H1 (cell line): ENCODE measurements at places on chromosomes 7 and 10. TPM values are rescaled to one million over a fixed set of nuclear protein-coding genes. Genes with fewer than 3 reads are reported as not detected.
A peak's percentile ranks its signal among the peaks of the same experiment; 100 is the strongest.

FBXO24 gene
- 0.35 and 0.59 TPM in 2 replicates for total RNA-seq

SPDYE1 gene
- total RNA-seq, result not detected in 2 replicates

USP54 gene
- 56.6 and 65.6 TPM in 2 replicates for total RNA-seq

GRID1 gene
- total RNA-seq, result 0.15 and 0.22 TPM in 2 replicates

TACC2 gene
- 46.6 and 48.5 TPM in 2 replicates for total RNA-seq

CUZD1 gene
- 11.9 and 13.0 TPM in 2 replicates for total RNA-seq

HOXA7 gene
- not detected in 2 replicates for total RNA-seq

NKX2-3 gene
- total RNA-seq, result not detected in 2 replicates

PRPS1L1 gene
- not detected in 2 replicates for total RNA-seq

ATRNL1 gene
- total RNA-seq, result 17.6 and 18.4 TPM in 2 replicates

IL6 gene
- 0.41 and 0.73 TPM in 2 replicates for total RNA-seq

SEMA3C gene
- 0.98 and 1.4 TPM in 2 replicates for total RNA-seq

PRXL2A gene
- 58.3 and 60.1 TPM in 2 replicates for total RNA-seq

LDB3 gene
- total RNA-seq, result 0.40 and 0.43 TPM in 2 replicates

HMX2 gene
- total RNA-seq, result 1.3 and 2.0 TPM in 2 replicates

ADRB1 gene
- total RNA-seq, result 0.17 and 0.48 TPM in 2 replicates

GRCh38 chr7:13880789-13881188 is 108.7 kb downstream of the ETV1 start:
- DNase-seq, result no peak

- DNase-seq, result no peak
Measured at GRCh38 chr10:35214607-35215020, 88.0 kb downstream of the CREM start.

- DNase-seq, result no peak
Measured at GRCh38 chr10:103350175-103350516, 794 bp downstream of the PCGF6 start.

GRCh38 chr10:98131619-98132018 is 2.8 kb upstream of the R3HCC1L start:
- no peak for DNase-seq

DNA sequence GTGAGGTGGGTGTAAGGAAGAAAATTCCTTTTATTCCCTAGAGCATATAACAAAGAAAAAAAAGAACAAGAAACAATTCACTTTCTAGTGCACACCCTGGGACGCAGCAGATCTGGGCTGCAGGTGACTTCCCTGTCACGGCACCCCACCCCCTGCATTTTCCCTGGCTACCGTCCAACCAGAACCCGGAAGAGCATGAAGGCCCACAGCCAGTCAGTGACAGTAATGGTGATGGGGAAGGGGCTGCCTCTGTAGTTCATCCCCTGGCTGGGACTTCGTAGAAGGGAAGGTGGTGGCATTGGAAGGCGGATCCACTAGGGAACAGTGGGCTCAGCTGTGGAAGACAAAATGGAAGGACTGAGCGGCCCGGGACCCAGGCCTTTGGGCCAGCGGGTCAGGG is 236.7 kb downstream of the BUB3 start:
- no peak for DNase-seq

GRCh38 chr10:77890097-77890496 is 36.5 kb downstream of the DLG5 start:
- DNase-seq, result peak; percentile 65

DNA sequence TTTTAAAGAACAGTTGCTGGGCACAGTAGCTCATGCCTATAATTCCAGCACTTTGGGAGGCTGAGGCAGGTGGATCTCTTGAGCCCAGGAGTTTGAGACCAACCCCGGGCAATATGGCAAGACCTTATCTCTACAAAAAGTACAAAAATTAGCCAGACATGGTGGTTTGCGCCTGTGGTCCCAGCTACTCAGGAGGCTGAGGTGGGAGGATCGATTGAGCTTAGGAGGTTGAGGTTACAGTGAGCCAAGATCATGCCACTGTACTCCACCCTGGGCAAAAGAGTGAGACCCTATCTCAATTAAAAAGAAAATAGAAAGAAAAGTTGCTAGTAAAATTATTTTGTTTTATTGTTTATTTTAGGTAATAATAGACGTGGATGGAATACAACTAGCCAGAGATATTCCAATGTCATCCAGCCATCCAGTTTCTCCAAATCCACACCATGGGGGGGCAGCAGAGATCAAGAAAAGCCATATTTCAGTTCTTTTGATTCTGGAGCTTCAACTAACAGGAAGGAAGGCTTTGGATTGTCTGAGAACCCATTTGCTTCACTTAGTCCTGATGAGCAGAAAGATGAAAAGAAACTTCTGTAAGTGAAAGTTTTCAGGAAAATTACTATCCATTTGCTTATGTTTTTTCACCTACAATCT is 3.0 kb downstream of the NUP42 start:
- no peak for DNase-seq

DNA sequence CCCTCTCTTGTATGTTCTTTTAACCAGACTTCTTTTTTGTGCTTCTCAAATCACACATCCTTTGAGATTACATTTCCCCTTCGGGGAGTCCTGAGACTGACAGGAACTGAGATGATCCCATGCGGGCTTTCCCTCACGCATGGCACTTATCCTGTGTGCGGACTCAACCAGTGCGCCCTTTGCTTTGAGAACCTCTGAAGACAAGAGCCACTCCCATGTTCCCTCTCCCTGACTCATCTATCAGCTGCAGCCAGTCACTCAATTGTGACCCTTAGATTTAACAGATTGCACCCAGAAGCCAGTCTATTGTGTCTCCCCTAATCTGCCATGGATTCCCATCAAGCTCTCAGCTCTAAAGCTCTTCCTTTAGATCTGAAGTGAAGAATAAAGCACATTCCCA is 353.9 kb upstream of the MEOX2 start:
- no peak for DNase-seq

- no peak for DNase-seq
Measured at GRCh38 chr10:18500576-18500975, 150.8 kb downstream of the NSUN6 start.

DNA sequence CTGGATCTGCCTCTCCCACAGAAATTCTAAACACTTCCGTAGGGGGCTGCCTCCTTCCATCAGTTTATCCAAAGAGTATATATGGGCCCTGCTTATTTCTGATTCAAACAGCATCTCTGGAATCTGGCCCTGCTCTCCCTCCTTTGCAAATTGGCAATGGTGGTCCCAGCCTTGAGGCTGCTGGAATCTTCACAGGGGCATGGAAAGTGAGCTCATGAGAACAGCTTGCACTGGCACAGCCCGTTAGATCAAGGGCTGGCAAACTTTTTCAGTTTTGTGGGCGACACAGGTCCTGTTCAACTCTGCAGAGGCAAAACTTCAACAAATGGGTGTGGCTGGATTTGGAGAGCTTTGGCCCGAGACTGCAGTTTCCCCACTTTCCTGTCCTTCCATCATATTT is 526.9 kb downstream of the KCNMA1 start:
- no peak for DNase-seq

GRCh38 chr10:89165923-89166322 is 41.2 kb downstream of the CH25H start:
- DNase-seq, result no peak

GRCh38 chr10:70965566-70965965 is 77.2 kb upstream of the PCBD1 start:
- DNase-seq, result no peak

DNA sequence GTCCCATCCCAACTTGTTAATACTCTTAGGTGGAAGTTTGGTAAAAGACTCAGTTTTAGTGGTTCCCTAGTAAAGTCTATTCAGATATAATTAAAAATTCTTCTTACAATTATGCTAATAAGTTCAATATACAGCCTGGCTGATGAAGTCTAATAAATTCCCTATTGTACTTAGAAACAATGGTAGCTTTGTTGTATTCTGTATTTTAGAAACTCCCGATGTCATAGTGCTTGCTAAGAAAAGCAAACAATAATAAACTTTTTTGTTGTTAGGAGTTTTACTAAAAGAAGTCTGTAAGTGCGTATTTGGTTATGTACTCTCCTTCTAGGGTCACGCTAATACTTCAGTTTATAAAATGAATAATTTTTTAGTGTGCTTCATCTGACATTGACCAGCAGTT is 206.8 kb downstream of the VTI1A start:
- DNase-seq, result no peak

DNA sequence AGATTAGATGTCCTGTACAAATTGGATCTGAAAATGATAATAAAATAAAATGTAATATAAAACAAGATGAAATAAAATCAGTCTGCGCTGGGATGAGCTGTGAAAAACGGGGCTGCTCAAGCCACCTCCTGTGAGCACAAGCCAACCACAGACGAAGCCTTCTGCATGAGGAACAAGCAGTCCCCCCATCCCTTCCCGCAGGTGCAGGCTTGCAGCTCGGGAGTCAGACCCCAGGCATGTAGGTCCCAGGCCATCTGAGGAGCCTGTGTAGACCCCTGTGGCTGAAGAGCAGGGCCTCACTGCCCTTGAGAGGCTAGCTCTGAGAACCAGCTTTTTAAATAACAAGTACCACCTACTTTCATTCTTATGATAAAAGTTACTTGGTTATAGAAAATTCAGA is 123.4 kb downstream of the TNS3 start:
- DNase-seq, result no peak

DNA sequence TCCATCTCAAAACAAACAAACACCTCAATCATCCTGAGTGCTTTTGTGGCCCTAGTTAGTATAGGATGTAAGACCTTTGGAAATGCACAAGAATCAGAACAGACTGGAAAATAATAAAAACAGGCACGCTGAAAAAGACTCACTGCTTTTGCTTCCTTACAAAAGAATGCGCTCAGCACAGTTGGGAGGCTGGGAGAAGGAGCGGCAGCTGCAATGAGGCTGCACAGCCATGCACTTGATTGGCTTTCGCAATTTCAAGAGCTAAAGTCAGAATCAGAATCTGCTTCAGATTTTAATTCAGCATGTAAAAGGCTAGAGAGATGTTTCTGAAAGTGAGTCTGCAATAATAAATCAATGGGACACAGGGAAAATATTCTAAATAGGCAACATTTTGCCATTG is 97.2 kb downstream of the FRMD4A start:
- DNase-seq, result no peak

- DNase-seq, result no peak
Measured at GRCh38 chr7:158192956-158193355, 394.7 kb downstream of the PTPRN2 start.

- DNase-seq, result no peak
Measured at GRCh38 chr7:92731335-92732063, 104.9 kb downstream of the CDK6 start.

- no peak for DNase-seq
Measured at GRCh38 chr7:86999750-87000149, 59.7 kb downstream of the ELAPOR2 start.

GRCh38 chr7:156220701-156221100 is 408.4 kb upstream of the SHH start:
- DNase-seq, result no peak

- DNase-seq, result no peak
Measured at GRCh38 chr10:88848499-88848898, 3.1 kb downstream of the ANKRD22 start.

DNA sequence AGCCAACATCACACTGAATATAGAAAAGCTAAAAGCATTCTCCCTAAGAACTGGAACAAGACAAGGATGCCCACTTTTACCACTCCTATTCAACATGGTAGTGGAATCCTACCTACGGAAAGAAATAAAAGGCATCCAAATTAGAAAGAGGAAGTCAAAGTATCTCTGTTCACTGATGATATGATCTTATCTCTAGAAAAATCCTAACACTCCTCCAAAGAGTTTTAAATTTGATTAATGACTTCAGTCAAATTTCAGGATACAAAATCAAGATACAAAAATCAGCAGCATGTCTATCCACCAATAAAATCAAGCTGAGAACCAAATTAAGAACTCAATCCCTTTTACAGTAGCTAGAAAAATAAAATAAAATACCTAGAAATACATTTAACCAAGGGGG is 35.3 kb upstream of the TNKS2 start:
- DNase-seq, result no peak

- no peak for DNase-seq
Measured at GRCh38 chr7:105218939-105219770, 169.6 kb downstream of the SRPK2 start.

GRCh38 chr7:44445986-44446671 is 44.3 kb downstream of the NUDCD3 start:
- no peak for DNase-seq

DNA sequence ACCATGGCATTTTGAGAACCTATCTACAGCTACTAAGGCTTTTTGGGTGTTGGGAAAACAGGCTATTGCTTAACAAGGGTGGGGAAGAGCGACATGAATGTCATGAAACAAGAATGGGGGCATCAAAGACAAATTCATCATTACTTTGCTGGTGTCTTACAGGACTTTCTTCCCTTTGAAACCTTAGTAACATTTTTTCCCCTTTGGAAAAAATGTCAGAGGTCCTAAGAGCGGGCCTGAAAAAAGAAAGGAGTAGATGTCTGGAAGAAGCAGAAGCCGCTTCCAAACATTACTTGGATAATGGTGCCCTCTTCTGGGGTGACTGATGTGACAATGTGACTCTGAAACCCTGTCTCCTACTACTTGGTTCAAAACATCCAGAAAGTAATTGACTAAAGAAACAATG is 3.8 kb upstream of the DDX50 start:
- no peak for DNase-seq

DNA sequence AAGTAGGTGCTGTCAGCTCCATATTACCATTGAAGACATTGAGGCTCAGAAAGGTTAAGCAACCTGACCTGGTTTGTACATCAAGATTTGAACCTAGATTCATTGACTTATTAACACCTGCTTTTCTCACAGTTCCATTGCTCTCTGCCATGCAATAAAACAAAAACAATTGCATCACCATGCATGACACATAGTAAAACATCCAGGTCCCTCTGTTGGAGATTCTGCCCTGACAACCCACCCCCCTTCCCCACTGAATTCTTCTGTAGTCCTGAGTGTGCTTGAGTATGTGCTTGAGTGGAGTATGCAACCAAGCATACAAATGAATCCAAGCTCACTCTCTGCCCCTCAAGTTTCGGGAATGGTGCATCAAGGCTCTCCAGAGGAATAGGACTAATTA is 6.0 kb upstream of the LMBR1 start:
- DNase-seq, result no peak

DNA sequence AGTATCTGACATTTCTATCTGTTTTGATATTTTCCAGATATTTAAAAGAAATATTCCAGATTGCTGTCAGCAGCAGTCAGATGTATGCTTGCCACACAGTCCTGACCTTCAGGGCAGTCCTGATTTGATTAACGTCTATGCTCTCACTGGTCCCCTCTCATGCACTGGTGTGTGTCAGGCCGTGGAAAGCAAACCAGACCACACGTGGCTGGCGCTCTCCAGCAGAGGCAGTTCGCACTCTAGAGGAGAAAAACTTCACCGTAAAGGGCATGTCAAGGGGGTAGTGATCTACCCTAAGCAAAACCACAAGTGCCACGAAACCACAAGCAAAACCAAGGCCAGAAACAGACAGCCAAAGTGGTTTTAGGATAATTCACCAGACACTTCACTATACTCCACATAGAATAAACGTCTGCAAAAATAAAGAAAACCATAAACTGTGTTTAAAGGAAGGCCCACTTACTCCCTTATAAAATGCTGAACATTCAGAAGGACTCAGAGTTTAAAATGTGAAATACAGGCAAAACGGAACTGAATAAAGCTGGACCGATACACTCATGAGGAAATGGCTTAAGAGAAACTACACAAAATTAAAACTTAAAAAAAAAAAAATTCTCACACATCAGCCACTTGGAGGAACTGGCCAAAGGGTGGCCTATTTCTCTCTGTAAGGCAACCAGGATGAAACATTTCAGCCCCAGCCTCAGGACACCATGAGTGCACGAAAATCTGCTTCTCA is 26.4 kb downstream of the PARP12 start:
- DNase-seq, result no peak
